Hepatocyte (in vitro differentiated cells): ENCODE measurements at places on chromosomes 3 and 15.

DNA sequence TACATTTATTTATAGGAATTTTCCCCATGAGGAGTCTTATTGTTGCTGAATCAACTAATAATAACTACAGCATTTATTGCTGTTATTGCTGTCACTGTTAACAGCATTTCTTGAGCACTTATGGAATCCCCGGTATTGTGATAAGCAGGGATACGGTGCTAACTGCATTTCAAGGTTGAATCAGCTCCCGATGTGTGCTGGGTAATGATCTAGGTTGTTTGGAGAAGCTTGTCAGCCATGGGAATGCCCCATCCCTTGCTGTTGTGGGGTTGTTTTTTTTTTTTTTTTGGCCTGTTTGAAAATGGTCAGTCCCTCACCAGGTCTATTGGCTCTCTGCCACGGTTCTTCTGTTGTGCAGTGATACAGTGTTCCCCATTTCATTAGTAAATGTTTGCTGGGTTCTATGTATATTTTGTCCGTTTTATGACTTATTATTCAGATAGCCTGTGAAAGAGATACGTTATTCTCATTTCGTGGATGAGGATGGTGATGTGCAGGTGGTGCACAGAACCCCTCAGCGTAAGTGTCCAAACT lies 48.5 kb downstream of the MED12L start:
- DNase-seq = no peak

GRCh38 chr15:90294159-90294558 lies 28.7 kb downstream of the NGRN start:
- no peak for DNase-seq

GRCh38 chr3:183315739-183316138 lies 62.7 kb downstream of the B3GNT5 start:
- DNase-seq = peak; percentile 27

- no peak for DNase-seq
Measured at GRCh38 chr15:52463638-52464037, 65.0 kb downstream of the MYO5A start.

- DNase-seq = peak; percentile 39
Measured at GRCh38 chr3:4979428-4980228, at the start of gene BHLHE40. Gene BHLHE40, plus strand, starts transcription at chr3:4979437. Its CDS starts 282 bp downstream, at chr3:4979719.

GRCh38 chr3:59609657-59610348 lies 560.0 kb upstream of the CFAP20DC start:
- DNase-seq = no peak

DNA sequence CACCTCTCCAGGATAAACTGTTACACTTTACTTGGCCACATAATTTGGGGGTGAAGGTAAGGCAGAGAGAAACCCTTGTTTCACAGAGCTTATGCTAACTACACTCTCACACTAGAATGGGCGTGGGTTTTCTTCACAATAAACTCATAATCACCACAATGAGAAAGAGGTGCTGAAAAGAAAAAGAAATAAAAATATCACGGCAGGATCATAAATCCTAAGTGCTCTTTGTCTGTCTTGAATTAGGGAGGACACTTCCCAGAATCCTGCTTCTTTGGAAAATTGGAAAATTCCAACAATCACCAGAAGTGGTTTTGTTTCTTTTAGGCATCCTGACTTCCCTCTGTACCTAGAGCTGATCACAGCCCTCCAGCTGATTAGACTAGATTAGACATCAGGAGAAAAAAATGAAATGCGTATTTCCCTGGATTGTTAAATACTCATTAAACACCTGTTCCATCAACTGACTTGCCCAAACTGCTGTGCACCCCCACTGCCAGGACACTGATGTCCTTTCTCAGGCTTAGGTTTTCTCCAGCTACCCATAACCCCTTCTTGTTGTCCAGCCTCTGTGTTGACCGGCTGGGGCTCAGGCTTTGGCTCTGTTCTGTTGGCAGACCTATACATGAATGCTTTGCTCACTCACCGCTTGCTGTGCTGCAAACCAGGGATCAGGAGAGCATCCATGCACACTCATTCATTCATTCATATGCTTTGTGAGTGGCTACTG lies 41.6 kb upstream of the ACKR4 start:
- no peak for DNase-seq

- no peak for DNase-seq
Measured at GRCh38 chr3:68963891-68964290, 31.5 kb upstream of the TAFA4 start.

DNA sequence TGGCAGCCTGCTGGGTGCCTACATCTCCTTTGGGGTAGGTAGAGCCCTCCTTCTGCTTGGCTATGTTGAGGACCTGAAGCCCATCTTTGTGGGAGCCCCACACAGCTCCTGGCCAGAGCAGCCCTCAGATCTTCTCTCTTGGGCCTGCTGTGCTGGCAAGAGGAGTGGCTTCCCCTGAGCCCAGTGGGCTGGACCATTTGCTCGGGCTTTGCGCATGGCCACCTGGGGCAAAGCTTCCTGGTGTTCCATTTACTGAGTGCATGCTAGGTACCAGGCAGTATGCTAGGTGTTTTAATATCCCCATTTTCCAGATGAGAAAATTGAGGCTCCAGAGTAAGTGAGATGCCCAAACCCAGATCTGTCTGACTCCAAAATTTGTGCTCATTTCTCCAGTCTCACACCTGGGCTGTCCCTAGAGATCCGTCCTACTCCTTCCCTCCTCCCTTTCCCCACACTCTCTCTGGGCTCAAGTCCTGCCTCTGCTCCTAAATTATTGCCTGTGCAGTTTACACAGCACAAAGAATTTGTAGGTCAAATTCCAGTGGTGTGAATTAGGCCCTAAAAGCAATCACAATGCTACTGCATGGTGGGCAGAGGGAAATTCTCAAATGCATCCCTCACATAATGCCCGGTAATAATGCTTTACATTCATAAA lies 39.7 kb downstream of the SLC28A1 start:
- no peak for DNase-seq

GRCh38 chr15:90340345-90340744 lies 11.7 kb upstream of the ZNF774 start:
- peak; percentile 40 for DNase-seq

DNA sequence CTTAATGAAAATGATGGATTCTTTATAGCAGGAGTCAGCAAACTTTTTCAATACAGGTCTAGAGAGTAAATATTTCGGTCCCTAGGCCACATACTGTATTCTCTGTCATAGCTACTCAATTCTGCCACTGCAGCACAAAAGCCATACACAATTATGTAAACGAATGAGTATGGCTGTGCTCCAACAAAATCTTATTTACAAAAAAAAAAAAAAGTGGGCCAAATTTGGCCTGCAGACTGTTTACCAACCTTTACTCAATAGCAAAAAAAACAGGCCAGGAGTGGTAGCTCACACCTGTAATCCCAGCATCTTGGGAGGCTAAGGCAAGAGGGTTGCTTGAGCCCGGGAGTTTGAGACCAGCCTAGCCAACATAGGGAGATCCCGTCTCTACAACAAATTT lies 41.1 kb downstream of the TTBK2 start:
- no peak for DNase-seq

DNA sequence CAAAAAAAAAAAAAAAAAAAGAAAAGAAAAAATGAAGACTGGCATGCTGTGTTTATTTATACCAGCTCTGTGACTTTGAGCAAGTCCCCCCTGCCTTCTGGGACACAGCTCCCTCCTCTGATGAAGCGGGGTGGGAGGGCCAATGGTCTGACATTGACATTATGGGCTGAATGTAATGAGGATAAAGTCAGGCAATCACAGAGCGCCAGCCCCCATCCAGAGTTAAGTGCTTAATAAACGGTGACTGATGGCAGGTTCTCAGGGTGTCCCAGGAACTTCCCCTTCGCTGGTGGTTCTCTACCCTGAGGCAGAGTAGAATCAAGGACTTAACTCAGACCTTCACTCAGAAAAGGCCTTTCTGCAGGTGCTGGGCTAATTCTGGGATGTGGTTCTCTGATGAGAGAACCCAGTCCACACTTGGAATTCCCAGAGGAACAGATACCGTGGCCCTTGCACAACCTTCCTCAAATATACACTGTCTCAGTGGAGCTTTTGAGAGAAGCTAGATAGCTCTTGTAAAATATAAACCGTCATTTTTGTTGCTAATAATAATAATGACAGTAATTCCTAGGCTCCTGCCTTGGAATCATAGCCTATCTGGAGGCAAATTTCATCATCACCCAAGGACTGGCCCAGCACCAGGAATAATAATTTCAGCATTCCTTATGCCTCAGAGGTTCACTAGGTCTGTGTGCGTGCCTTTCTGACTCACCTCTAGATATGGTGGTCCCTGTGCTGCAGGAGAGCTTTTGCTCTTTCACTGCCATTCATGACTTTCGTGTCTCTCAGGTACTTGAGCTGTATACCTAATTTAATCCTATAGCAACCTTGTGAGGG lies 115.8 kb downstream of the RPLP1 start:
- no peak for DNase-seq

GRCh38 chr15:47885920-47886319 lies 168.6 kb downstream of the SEMA6D start:
- no peak for DNase-seq

DNA sequence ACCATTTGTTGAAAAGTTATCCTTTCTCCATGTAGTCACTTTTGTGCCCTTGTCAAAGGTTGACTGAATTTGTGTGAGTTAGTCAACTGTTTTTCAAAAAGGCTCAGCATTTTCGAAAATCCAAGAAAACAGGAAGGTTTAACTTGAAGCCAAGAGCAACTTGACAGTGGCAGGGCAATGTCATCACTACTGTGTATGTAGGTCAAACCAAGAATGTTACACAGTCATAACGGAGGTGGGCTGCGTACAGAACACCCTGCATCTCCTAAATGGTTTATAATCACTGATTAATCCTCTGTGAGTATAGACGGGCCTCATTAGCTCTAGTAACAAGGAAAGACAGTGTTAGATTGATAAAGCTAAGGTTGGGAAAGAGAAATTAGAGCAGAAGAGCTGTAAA lies 1064.9 kb downstream of the FHIT start:
- no peak for DNase-seq

- DNase-seq = no peak
Measured at GRCh38 chr3:8656240-8656639, 11.6 kb upstream of the SSUH2 start.

DNA sequence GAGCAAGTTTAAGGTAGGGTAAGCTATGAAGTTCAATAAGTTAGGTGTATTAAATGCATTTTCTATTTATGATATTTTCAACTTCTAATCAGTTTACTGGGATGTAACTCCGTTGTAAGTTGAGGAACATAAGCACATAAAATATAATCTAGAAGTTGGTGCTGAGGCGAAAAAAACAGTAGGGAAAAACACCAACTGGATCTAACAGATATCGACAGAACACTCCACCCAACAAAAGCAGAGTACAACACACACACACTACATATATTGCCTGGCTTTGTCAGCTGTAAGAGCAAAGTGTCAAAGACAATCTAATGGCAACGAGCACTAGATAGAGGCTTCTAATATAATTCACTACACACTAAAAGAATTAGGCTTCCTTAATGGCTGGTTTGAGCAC lies 8.4 kb downstream of the PIK3R4 start:
- DNase-seq = no peak

- no peak for DNase-seq
Measured at GRCh38 chr3:27715863-27716262, 6.3 kb downstream of the EOMES start.

DNA sequence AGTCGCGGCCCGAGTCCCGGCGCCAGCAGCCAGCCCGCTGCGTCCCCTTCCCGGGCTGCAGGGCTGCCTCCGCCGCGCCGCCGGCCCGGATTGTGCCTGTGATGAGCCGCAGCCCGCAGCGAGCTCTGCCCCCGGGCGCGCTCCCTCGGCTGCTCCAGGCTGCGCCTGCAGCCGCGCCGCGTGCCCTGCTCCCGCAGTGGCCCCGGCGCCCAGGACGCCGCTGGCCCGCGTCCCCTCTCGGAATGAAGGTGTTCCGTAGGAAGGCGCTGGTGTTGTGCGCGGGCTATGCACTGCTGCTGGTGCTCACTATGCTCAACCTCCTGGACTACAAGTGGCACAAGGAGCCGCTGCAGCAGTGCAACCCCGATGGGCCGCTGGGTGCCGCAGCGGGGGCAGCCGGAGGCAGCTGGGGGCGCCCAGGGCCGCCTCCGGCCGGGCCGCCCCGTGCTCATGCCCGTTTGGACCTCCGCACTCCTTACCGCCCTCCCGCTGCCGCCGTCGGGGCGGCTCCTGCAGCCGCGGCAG lies 1.2 kb downstream of the CHST2 start:
- DNase-seq = peak; percentile 50

GRCh38 chr3:48445277-48445882 lies 1.2 kb upstream of the ATRIP start:
- DNase-seq = no peak

- no peak for DNase-seq
Measured at GRCh38 chr3:172517859-172518466, 5.3 kb downstream of the TNFSF10 start.

DNA sequence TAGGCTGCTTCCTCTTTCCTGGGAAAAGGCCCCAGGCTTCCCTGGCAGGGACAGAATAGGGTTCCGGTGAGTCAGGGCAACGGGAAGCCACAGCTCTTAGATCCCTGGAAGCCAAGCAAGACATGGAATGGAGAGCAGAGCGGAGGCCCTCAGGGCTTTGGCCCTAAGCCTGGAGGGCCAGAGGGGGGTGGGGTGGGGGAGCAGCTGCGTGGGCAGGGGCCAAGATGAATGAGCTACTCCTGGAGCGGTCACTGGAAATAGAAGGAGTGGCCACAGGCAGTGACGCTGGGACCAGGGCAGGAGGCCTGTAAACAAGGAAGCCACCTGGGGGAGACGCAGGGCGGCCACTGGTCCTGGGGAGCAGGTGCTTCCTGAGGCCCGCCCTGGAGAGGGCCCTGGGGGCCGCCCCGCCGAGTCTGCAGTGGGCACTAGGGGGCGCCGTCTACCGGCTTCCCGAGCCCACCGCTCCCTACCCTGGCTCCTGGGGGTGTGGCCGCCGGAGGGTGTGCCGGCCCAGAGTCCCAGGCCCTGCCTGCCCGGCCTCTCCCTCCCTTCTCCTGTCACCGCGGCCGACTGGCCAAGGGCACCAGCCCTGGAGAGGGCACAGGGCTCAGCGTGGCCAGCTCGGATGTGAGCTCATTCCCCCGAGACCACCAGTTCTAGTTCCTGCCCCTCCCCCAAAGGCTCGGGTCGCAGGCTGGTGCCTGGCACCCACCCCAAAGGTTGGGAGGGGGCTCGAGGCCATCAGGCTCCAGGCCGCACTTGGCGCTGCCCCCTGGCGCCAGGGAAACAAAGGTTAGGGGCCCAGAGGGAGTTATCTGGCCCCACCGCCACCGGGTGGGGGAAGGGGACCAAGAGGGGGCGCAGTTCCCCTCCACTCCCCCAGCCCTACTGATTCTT lies 12.1 kb downstream of the VPS18 start:
- peak; percentile 94 for DNase-seq

DNA sequence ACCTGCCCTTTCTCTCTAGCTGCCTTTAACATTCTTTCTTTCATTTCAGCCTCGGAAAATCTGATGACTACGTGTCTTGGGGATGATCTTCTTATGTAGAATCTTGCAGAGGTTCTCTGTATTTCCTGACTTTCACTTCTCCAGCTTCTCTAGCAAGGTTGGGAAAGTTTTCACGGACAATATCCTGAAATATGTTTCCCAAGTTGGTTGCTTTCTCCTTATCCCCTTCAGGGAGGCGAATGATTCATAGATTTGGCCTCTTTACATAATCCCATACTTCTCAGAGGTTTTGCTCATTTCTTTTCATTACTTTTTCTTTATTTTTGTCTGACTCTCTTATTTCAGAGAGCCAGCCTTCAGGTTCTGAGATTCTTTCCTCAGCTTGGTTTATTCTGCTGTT lies 62.1 kb upstream of the CCDC54 start:
- no peak for DNase-seq

- DNase-seq = no peak
Measured at GRCh38 chr15:42097018-42097417, 2.7 kb upstream of the PLA2G4D start.

GRCh38 chr15:25944386-25944785 lies 81.3 kb upstream of the ATP10A start:
- no peak for DNase-seq

- no peak for DNase-seq
Measured at GRCh38 chr3:132292042-132292441, 25.2 kb upstream of the ACP3 start.

- no peak for DNase-seq
Measured at GRCh38 chr3:28682121-28682520, 333.5 kb upstream of the AZI2 start.
